ENCODE measurements at places on chromosomes 12 and 14. TPM values are rescaled to one million over a fixed set of nuclear protein-coding genes. Genes with fewer than 3 reads are reported as not detected.

ART4 gene
- total RNA-seq, result 66.6 TPM

IGFBP6 gene
- 1,999 TPM for total RNA-seq

TMCC3 gene
- total RNA-seq, result 12.4 TPM

CLEC1B gene
- total RNA-seq, result not detected

DNA sequence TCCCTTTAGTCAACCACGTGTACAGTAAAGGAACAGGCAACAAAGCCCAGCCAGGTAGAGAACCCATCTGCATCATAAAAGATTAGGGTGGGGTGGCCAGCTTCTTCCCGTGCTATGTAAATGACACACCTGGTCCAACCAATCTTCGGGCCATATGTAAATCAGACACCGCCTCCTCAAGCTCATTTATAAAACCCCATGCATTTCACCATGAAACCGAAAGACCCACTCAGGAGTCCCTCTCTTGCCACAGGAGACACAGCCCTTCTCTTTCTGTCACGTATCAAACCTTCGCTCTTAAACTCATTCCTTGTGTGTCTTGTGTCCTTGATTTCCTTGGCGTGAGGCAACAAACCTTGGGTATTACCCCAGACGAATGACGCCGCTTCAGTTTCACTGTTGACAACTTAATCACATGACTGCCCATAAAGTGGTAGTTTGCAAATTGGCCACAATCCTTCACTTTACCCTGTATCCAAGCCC is 59.8 kb upstream of the TBPL2 start:
- no peak overlapping the region for H3K4me3 ChIP-seq
- H3K27ac ChIP-seq, result no peak overlapping the region
- H3K27me3 ChIP-seq, result no peaks in the 10 kb centered on the region
- no peaks in the 10 kb centered on the region for H3K4me1 ChIP-seq
- no peak for DNase-seq
- H3K36me3 ChIP-seq, result no peaks in the 10 kb centered on the region

DNA sequence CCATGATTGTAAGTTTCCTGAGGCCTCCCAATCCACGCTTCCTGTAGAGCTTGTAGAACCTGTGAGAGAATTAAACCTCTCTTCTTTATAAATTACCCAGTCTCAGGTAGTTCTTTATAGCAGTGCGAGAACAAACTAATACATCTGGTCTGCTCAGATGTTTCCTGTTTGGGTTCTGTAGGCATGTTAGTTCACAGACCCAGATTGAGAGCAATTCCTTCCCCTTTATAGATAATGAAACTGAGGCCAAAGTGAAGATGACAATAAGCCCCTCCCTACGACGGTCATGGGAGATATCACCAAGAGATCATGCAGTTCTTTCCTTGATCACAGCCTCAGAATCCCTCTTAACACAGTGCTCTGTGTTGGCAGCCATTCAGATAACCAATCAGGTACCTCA is 76.5 kb upstream of the CLMN start:
- no peaks in the 10 kb centered on the region for H3K27me3 ChIP-seq
- no peaks in the 10 kb centered on the region for H3K36me3 ChIP-seq
- no peak overlapping the region for H3K27ac ChIP-seq
- H3K4me3 ChIP-seq, result no peak overlapping the region
- DNase-seq, result no peak

GRCh38 chr12:19550626-19551025 is 111.3 kb downstream of the AEBP2 start:
- no peak overlapping the region for H3K4me3 ChIP-seq
- peaks cover 28% of the 10 kb centered on the region for H3K4me1 ChIP-seq
- H3K27me3 ChIP-seq, result no peaks in the 10 kb centered on the region
- DNase-seq, result no peak

- DNase-seq, result no peak
- H3K36me3 ChIP-seq, result no peaks in the 10 kb centered on the region
- H3K4me3 ChIP-seq, result no peak overlapping the region
- no peak overlapping the region for H3K27ac ChIP-seq
- H3K4me1 ChIP-seq, result peaks cover 27% of the 10 kb centered on the region
- H3K27me3 ChIP-seq, result no peaks in the 10 kb centered on the region
Observed at GRCh38 chr12:92540782-92541423, 161.9 kb upstream of the PLEKHG7 start.

GRCh38 chr12:47944685-47945340 is 18.6 kb upstream of the TMEM106C start:
- no peak overlapping the region for H3K27ac ChIP-seq
- no peak for DNase-seq
- H3K4me1 ChIP-seq, result peaks cover 10% of the 10 kb centered on the region
- H3K36me3 ChIP-seq, result no peaks in the 10 kb centered on the region
- no peak overlapping the region for H3K4me3 ChIP-seq

DNA sequence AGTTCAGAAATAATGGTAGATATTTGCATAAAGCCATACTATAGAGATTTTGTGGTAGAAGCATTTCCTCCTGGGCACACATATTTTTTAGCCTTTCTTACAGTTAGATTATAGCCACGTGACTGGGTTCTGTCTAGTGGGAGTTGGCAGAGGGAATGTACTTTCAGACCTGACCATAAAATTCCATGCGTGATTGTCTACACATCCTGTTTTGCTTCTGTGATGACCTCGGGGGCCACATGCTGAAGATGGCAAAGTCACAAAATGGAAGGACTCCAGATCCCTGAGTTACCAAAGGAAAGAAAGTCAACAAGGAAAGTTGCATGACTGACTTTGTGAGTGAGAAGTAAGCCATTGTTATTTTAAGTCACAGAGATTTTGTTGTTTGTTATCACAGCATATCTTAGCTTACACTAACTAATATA is 14.6 kb upstream of the MIA2 start:
- H3K27ac ChIP-seq, result no peak overlapping the region
- no peaks in the 10 kb centered on the region for H3K36me3 ChIP-seq
- no peak overlapping the region for H3K4me3 ChIP-seq
- no peaks in the 10 kb centered on the region for H3K27me3 ChIP-seq

- H3K27me3 ChIP-seq, result no peaks in the 10 kb centered on the region
- H3K36me3 ChIP-seq, result peaks cover 25% of the 10 kb centered on the region
- H3K4me3 ChIP-seq, result peak overlapping the region; percentile 90
- peaks cover 26% of the 10 kb centered on the region for H3K4me1 ChIP-seq
Observed at GRCh38 chr12:56104815-56105608, 653 bp downstream of the PA2G4 start.

GRCh38 chr14:66503532-66503931 is 4.4 kb upstream of the GPHN start:
- H3K4me1 ChIP-seq, result peaks cover 7% of the 10 kb centered on the region
- no peaks in the 10 kb centered on the region for H3K27me3 ChIP-seq
- no peak for DNase-seq
- no peak overlapping the region for H3K4me3 ChIP-seq

GRCh38 chr14:104116288-104116755 is 22.1 kb upstream of the KIF26A start:
- no peaks in the 10 kb centered on the region for H3K4me1 ChIP-seq
- no peak for DNase-seq
- H3K4me3 ChIP-seq, result peak overlapping the region; percentile 64
- H3K36me3 ChIP-seq, result no peaks in the 10 kb centered on the region

Measured in thoracic aorta (tissue), 2 donors.